ENCODE measurements at places on chromosomes 2 and 18. TPM values are rescaled to one million over a fixed set of nuclear protein-coding genes. Genes with fewer than 3 reads are reported as not detected.
A peak's percentile ranks its signal among the peaks of the same experiment; 100 is the strongest.

Gene LRRTM1
- polyA plus RNA-seq: not detected

Gene DNAJC5G
- polyA plus RNA-seq: not detected

Gene CHRND
- polyA plus RNA-seq: not detected

Gene FNDC4
- not detected for polyA plus RNA-seq

Gene ALPG
- not detected for polyA plus RNA-seq

Gene ANKRD23
- polyA plus RNA-seq: 2.1 TPM

Gene RAPH1
- 0.13 TPM for polyA plus RNA-seq

Gene SEMA4C
- polyA plus RNA-seq: 5.3 TPM

Gene LINC00305
- polyA plus RNA-seq: not detected

DNA sequence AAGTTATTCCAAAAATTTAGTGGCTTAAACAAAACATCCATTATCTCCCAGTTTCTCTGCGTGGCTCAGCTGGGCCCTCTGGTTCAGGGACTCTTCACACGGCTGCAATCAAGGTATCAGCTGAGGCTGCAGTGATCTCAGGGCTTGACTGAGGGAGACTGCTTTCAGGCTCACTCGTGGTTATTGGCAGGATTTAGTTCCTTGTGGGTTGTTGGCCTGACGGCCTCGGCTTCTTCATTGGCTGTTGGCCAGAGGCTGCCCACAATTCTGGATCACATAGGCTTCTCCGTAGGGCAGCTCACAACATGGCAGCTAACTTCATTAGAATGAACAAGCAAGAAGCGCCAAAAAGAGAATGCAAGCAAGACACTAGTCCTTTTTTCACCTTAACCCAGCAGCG lies 90.1 kb downstream of the ABI2 start:
- no peak for DNase-seq

DNA sequence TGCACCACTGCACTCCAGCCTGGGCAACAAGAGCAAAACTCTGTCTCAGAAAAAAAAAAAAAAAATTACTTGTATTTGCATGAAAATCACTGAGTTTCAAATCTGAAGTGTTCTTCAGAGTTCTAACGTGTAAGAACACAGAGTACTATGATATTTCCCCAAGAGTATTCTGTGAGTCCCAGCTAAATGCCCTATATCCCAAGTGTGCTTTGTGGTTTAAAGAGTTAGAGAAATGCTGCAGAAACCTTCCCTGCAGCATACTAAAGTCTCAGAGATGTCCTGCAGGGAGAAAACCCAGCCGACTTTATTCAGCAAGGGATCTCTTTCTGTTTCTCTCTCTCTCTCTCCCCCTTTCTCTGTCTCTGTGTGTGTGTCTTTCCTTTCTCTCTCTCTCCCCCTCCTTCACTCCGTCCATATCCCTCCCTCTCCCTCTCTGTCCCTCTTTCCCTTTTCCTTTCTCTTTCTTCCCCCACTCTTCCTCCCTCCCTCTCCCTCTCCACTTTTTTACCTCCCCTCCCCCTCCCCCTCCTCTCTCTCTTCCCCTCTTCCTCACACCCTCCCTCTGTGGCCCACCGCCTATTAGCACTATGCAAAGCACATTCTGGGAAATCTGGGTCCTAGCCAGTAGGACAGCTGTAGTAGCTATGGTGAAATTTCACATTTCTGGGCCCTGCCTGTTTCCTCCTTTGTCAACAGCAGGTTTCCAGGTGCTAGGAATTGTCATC lies 54.2 kb downstream of the ACTR2 start:
- DNase-seq: no peak

GRCh38 chr2:175557810-175558377 lies 376.4 kb upstream of the ATP5MC3 start:
- no peak for DNase-seq

DNA sequence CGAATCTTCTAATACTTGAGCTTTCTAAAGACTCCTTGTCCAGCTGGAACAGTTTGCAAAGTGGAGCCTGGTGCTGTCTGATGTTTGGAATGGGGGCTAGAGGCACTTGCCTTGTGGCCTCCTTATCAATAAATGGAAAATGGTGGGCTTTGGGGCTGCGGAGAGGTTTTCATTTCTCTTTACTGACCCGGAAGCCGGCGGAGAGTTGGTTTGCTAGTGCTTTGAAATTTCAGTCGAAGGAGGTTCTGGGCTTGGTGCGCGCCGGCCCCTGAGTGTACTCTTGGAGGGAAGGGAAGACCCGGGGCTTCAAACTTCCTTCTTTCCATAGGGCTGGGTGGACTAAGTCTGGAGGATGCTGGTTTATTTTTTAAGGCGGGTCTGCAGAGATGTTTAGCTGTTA lies 714 bp downstream of the RPIA start:
- DNase-seq: no peak

DNA sequence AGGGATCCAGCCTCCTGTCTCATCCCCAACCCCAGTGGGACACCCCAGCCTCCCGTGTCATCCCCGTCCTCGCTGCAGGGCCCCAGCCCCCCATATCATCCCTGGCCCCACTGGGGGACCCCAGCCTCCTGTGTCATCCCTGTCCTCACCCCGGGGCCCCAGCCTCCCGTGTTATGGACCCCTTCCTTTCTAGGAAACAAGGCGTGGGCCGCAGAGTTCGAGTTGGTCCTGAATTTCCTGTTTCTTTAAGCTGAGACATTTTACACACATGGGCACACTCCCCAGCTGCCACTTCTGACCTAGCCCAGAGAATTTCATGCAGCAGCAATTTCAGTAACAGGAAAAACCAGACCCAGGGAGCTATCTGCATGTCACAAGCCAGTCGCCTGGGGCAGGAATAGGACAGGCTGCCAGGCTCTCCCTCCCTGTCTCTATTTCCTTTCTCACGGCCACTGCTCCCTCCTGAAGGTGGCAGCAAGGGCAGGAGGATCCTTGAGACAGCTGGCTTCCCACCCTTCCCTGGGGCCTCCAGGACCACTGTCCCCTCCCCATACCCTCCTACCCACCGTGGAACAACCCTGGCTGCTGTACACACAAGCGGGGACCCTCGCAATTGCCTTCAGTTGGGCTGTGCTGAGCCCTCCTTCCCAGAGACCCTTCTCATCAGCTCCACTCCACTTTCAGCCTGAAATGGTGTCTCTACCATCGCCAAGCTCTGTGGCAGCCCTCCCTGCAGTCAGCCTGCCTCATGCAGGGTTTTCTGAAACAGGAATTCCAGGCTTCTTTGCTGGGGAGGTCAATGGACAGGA lies 141.9 kb upstream of the ID2 start:
- no peak for DNase-seq

- DNase-seq: no peak
These were observed 188.9 kb downstream of the MYO1B start for GRCh38 chr2:191434072-191434471.

- DNase-seq: no peak
These were observed 211.4 kb upstream of the DDX18 start for GRCh38 chr2:117603060-117603459.

GRCh38 chr2:58634653-58635370 lies 393.7 kb upstream of the FANCL start:
- DNase-seq: no peak

- DNase-seq: no peak
These were observed 189.5 kb downstream of the CTIF start for GRCh38 chr18:48728204-48728833.

DNA sequence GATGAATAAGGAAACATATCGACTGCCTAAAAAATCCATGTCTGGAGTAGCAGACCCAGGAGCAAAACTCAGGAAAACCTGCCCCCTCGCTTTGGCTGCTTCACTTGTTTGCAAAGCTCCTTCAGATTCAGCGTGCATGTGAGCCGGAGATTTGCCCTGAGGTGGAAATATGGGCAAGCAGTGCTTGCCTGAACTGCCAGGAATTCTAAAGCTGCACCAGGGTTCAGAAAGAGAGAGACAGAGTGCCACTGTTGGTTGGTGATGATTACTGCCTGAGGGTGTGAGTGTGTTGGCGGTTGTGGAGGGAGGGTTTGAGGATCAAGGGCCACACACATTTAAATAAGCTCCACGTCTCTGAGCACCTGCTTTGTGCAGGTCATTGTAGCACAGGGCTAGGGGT lies 139.6 kb upstream of the RGPD4 start:
- DNase-seq: no peak

GRCh38 chr2:71830497-71831192 lies 317.0 kb downstream of the CYP26B1 start:
- DNase-seq: no peak

GRCh38 chr2:199144546-199144945 lies 313.2 kb downstream of the SATB2 start:
- no peak for DNase-seq

DNA sequence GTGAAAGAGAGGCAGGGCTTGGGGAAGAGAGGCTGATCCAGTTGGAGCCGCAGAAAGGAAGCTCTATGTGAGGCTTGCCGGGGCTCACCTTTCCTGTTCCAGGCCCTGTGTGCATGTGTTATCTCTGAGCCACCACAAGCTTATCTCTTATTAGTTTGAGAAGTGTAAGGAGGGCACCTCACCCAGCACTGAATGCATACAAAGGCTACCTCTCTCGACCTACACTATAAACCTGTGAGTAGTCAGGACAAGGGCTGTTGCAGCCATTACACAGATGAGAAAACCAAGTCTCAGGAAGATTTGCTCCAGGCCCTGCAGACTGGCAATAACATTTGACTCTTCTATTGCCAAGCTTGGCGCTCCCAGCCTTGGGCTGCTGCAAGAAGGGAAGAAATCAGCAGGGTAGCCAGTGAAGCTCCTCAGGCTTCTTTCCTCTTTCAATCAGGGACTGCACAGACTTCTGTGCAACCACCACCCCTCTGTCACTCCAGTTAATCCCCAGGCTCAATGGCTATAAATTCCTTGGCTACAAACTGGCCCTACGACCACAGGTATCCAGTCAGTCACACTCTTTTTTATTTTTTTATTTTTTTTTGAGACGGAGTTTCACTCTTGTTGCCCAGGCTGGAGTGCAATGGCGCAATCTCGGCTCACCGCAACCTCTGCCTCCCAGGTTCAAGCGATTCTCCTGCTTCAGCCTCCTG lies 73.8 kb downstream of the CLHC1 start:
- DNase-seq: no peak

DNA sequence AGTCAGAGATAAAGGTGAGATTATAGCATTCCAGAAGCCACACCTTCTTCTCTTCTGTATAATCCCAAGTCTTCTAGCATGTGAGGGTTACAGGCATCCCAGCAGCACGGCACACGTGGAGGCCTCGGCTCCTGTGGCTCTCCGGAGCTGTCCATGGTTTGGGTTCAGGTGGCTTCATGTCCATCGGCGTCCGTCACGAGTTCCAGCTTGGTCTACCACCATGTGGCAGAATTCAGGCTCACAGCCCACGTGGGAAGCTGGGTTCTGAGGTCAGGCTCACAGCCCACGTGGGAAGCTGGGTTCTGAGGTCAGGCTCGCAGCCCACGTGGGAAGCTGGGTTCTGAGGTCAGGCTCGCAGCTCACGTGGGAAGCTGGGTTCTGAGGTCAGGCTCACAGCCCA lies 378.3 kb upstream of the SALL3 start:
- no peak for DNase-seq

- peak; percentile 69 for DNase-seq
These were observed 90.0 kb upstream of the TAF1B start for GRCh38 chr2:9753276-9753600.

- no peak for DNase-seq
These were observed 290.8 kb upstream of the CHAC2 start for GRCh38 chr2:53476834-53477233.

GRCh38 chr2:1788478-1788959 lies 44.2 kb upstream of the PXDN start:
- no peak for DNase-seq

DNA sequence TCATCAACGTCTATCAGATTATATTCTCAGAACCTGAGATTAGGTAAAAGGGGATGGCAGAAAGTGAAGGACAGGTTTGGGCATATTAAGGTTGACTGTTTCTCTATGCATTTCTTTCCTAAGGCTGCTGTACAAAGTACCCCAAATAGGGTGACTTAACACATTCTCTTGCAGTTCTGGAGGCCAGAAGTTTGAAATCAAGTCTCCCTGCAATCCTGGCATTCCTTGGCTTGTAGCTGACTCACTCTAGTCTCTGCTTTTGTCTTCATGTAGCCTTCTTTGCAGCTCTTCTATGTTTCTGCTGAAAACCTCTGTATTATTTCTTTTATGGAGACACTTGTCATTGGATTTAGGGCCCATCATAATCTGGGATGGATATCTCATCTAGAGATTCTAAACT lies 364.3 kb downstream of the PLCL1 start:
- DNase-seq: no peak

GRCh38 chr2:176999301-176999700 lies 213.3 kb upstream of the HNRNPA3 start:
- DNase-seq: peak; percentile 37

DNA sequence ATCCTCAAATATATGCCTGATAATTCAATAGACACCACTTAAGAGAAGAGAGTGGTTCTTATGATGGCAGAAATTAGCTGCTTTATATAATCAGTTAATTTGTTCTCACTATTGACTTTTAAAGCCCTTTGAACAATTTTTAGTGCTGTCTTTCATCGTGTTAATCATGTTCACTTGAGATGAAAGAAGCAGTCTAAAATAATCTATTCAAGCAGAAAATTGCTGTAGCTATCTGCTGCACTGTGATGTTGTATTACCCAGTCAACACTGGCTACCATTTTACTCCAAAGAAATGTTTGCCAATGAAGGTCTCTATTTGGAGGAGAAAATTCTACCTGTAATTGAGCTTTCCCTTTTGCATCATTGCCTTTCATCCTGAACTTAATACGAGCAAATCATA lies 459.8 kb upstream of the FSIP2 start:
- DNase-seq: no peak

- peak; percentile 61 for DNase-seq
These were observed 34.7 kb downstream of the SPOPL start for GRCh38 chr2:138536302-138536701.

- no peak for DNase-seq
These were observed 27.1 kb downstream of the CREG2 start for GRCh38 chr2:101360232-101360631.

- DNase-seq: no peak
These were observed 1177.4 kb upstream of the LRRTM1 start for GRCh38 chr2:81481994-81482368.

- no peak for DNase-seq
These were observed 94.0 kb downstream of the BIRC6 start for GRCh38 chr2:32450851-32451250.

GRCh38 chr2:120682654-120683053 lies 53.0 kb upstream of the GLI2 start:
- no peak for DNase-seq

DNA sequence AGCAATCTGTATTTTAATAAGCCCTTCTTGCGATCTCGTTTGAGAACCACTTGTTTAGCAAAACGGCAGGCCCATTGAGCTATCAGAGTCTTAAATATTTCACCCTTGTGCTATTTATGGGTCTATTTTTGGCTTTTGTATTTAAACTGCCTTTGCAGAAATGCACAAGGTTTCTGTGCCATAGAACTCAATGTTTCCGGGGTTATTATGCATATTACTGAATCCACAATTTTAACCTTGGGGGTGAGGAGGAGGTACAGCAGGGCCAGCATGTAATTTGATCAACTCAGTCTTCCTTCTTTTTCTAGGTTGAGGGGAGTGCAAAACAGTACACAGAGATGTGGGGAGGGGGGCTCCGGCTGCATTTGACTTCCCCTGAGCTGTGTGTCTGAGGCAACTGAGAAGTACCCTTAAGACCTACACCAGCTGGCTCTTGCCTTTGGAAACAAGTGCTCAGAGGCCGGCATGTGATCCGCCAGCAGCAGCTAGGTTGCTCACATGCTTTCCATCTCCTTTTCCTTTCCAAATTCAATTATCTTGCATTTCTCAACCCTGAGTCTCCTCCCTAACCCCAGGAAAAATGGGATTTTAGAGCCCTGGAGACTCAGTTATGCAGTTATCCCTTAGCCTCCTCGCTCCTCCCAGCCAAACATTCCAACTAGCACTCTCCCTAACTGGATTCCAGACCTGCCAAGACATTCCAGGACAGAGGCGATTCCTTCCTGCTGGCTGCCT lies 103.0 kb downstream of the HNRNPLL start:
- DNase-seq: no peak

GRCh38 chr18:25153426-25153825 lies 198.5 kb downstream of the ZNF521 start:
- DNase-seq: no peak

All from GM12878 (cell line).